ENCODE measurements at places on chromosomes 6 and 20.

- no peak for DNase-seq
These were observed 63.1 kb downstream of the SEC63 start for GRCh38 chr6:107894809-107895396.

DNA sequence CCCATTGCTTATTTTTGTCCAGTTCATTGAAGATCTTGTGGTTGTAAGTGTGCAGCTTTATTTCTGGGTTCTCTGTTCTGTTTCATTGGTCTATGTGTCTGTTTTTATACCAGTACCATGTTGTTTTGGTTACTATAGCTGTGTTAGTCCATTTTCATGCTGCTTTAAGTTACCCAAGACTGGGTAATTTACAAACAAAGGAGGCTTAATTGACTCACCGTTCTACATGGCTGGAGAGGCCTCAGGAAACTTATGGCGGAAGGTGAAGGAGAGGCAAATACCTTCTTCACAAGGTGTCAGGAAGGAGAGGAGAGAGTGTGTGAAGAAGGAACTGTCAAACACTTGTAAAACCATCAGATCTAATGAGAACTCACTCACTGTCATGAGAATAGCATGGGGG is 29.9 kb upstream of the FERMT1 start:
- DNase-seq = no peak

- DNase-seq = no peak
These were observed 653.0 kb downstream of the HTR1B start for GRCh38 chr6:76810286-76810685.

- DNase-seq = no peak
These were observed 334.8 kb upstream of the SULF2 start for GRCh38 chr20:48120120-48120519.

Measured in CD8-positive, alpha-beta memory T cell (primary cell).